ENCODE measurements at places on chromosomes 6 and 20.

DNA sequence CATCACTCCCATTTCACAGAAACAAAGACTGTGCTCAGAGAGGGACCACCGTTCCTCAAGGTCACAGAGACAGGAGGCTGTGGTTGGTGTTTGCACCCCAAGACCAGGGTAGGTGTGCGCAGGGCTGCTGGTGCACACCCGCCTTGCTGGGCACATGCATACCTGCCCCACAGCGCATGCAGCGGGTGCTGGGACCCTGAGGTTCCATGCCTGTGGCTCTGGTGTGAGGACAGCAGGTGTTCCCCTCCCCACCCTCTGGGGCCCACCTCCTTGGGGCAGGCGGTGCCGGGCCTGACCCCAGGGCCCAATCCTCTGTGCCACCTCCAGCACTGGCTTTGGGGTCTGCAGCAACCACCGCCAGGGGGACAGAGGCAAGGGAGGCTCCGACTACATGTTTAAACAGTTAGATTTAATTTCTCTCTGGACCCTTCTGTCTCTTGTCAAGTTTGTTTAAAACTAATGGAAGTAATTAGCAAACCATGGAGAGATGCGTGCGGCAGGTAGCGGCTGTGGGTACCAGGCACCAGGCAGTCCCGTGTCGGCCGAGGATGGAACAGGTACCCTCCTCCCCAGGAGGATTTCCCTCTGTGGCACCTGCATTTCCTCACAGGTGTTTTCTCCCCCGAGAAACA is 327.8 kb downstream of the TAF4 start:
- no peak for DNase-seq

GRCh38 chr20:44491635-44492395 is 16.1 kb downstream of the TTPAL start:
- no peak for DNase-seq

GRCh38 chr6:128754658-128755256 is 128.2 kb upstream of the LAMA2 start:
- DNase-seq, result no peak

GRCh38 chr20:53579581-53580375 is 13.9 kb downstream of the ZNF217 start:
- DNase-seq, result peak; percentile 51

- DNase-seq, result peak; percentile 23
Observed at GRCh38 chr6:130697995-130698535, 129.1 kb upstream of the SMLR1 start.

- no peak for DNase-seq
Observed at GRCh38 chr20:32806356-32806755, 13.4 kb upstream of the MAPRE1 start.

DNA sequence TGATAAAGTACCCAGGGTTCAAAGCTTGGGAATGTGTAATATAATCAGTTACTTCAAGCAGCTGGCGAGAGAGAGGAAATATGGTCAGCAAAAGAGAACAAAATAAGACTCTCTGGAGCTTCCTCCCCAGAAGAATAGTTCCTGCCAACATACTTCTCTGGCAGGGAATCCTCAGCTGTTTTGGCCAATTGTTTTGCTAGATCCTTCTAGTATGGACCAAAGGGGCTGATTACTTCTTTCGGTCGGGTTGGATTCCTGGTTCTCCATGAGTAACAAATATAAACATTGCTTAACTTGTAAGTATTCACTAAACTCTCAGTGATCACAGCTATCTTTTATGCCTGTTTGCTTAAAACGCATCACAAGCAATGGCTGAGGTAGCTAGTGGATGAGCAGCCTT is 31.4 kb upstream of the FBXO9 start:
- no peak for DNase-seq

GRCh38 chr6:142846459-142846831 is 98.5 kb downstream of the HIVEP2 start:
- DNase-seq, result no peak

DNA sequence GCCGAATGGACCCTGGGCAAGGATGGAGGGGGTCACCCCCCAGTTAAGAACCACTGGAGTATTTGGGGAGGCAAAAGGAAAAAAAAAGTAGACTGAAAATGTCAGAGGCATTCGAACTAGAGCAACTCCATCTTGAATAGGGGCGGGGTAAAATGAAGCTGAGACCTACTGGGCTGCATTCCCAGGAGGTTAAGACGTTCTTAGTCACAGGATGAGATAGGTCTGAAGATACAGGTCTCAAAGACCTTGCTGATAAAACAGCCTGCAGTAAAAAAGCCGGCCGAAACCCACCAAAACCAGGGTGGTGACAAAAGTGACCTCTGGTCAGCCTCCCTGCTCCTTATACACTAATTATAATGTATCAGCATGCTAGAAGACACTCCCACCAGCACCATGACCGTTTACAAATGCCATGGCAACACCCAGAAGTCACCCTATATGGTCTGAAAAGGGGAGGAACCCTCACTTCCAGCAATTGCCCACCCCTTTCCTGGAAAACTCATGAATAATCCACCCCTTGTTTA is 70.4 kb upstream of the KCNG1 start:
- no peak for DNase-seq

GRCh38 chr6:139392794-139393193 is 18.3 kb upstream of the CITED2 start:
- DNase-seq, result no peak

- DNase-seq, result no peak
Observed at GRCh38 chr6:142300302-142300701, 1.5 kb upstream of the ADGRG6 start.
